Astrocyte (in vitro differentiated cells and primary cell): ENCODE measurements at places on chromosomes 2 and 18. TPM values are rescaled to one million over a fixed set of nuclear protein-coding genes. Genes with fewer than 3 reads are reported as not detected.
A peak's percentile ranks its signal among the peaks of the same experiment; 100 is the strongest.

DNA sequence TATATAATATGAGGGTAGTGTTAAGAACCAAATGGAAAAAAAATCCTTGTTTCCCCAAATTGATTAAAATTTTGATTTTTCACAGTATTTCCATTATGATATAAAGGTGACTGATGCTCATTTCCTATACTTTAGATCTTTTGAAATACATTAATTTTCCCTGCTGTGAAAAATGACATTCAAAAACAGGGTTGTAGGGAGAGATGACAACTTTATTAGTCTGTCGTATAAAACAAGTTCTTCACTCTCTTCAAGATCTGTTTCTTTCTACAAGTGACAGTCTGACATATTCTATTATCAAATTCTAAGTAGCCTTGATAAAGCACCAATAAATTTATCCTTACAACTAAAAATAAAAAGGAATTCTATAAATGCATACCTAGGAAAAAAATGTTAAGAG is 45.3 kb upstream of the VWC2L start:
- no peak for DNase-seq

- DNase-seq, result no peak
These were observed 197.9 kb downstream of the CALCRL start for GRCh38 chr2:187250137-187250536.

DNA sequence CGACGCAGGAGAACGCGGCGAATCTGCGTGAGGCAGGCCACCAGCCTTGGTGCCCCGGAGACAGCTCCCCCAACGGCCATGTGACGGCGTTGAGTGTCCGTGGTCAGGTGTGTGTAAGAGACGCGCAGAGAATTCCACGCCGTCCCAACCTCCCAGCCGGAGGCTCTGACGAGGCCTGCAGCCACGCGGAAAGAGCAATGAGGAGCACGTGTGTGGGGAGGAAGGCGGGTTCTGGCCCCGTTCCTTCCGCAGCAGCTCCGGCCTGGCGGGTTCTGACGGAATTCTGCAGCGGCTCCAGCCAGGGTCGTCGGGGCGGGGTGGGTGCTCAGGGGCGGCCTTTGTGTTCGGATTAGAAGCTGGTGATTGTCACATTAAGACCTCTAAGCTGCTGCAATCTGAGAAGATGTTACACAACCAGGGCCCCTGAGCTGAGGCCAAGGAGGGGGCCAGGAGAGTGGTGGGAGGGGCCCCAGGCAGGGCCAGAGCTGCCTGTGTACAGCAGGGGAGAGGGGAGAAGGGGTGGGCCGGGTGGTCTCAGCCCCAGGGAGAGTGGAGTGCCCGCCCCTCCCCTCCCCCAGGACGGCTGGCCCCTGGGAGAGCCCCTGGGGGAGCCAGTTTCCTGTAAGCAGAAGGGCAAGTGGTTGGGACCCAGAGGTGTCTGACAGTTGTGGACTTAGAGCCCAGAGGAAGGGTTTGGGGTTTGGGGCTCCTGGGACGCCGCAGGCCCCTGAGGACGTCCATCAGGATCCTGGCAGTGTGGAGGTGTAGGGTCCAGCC is 5.1 kb upstream of the GAL3ST2 start:
- DNase-seq, result no peak

GRCh38 chr2:238422285-238422684 is 4.4 kb upstream of the ASB1 start:
- DNase-seq, result no peak

The TGIF1 gene
- total RNA-seq, result 110 and 128 TPM in 2 replicates

DNA sequence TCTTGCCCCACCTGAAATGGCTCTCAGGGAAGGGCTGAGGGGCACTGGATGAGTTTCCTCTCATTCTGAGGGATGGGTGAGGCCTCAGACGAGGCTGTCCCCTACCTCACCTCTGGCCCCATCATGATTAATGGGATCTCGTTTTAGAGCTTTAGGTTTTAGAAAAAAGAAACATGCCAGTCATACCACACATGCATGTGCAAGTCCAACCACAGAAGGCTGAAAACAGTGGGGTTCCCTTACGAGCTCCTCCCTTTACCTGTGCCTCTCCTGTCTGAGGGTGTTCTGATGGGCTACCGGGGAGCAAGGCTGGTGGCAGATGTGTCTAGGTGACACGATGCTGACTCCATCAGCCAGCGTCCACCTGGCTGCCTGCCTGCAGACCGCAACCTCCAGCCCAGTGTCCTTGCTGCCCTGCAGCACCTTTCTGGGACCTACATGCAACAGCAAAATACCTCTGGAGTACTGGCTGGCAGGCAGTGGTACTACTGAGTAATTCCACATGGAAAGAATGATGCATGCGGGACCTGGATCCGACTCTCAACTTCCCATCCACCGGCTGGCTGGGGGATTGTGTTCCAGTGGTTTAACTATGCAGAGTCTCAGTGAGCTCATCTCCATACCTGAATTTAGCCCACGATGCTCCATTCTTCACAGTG is 9.1 kb upstream of the LYPD6B start:
- DNase-seq, result no peak

The SLC8A1 gene
- total RNA-seq, result 33.5 and 34.8 TPM in 2 replicates

DNA sequence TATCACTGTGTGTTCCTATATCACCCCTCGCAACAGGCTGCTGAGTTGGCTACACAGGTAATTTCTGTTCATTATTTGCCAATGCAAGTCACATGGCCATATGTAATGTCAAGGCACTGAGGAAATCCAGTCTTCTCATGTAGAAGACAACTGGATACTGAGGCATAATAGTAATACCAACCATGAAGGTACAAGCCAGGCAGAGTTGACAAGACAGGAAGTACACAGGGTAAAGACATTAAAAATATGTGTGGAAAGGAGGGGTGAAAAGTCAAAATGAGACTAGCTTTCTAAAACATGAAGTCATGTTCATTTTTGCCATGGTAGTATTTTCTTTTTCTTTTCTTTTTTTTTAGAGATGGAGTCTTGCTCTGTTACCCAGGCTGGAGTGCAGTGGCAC is 17.5 kb upstream of the RNF138 start:
- no peak for DNase-seq

DNA sequence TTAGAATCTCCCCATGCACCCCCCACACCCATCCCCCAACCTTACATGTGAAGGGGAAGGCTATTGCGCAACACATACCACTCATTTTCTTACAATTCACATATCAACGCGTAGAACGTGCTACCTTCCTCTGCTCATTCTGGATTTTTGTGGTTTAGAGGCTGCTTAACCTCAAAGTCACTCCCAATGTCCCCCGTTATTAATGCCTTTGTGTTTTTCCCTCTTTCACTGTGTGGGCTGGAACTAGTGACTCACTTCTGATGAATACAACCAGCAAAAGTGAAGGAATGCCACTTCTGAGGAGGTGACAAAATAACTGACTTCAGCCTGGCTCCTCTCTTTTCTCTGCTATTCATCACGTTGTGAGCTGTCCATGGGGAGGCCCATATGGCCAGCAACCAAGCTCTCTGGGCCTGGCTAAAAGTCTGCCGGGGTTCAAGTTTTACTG is 342.5 kb upstream of the NXPH2 start:
- peak; percentile 92 for DNase-seq

The PRSS56 gene
- not detected in 2 replicates for total RNA-seq

GRCh38 chr2:231521443-231521842 is 8.8 kb downstream of the NMUR1 start:
- DNase-seq, result no peak

- no peak for DNase-seq
These were observed 352.3 kb upstream of the MEIS1 start for GRCh38 chr2:66082581-66082980.

DNA sequence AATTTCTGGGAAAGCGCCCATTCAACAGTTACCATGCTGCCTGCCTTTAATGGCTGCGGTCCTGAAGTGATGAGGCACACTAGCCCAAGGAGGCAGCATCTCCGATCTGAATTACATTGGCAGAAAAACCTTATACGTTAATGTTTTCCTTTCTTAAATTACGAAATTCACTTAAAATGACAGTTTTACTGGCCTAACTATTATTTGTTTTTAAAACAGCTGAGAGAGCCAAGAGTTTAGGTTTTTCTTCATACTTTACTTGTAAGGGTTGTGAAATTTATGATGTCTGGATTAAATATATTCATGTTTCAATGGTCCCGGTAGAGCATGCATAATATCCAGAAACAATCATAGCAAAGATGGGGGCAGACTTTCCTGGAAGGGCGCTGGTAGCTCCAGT is 115.2 kb upstream of the REV1 start:
- no peak for DNase-seq

DNA sequence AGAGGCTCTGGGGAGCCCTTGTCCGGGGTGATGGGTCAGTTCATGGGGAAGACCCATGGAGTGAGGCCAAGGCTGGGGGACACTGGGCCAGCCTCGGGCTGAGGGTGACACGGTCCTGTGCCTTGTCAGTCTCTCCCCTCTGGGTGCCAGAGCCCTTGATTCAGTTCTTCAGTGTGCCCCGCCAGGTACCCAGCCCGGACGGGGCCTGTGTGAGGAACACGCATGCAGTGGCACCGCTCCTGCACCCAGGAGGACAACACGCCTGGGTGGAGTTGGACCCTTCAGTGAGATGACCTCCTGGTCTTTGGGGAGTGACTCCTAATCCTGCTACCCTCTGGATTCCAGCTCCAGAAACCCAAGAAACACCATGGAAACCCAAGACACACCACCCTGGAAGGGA is 264.4 kb downstream of the LOXHD1 start:
- no peak for DNase-seq
